ENCODE measurements at places on chromosomes 4 and X.

- no peak for DNase-seq
Observed at GRCh38 chrX:39022106-39022505, 220.8 kb downstream of the MID1IP1 start.

DNA sequence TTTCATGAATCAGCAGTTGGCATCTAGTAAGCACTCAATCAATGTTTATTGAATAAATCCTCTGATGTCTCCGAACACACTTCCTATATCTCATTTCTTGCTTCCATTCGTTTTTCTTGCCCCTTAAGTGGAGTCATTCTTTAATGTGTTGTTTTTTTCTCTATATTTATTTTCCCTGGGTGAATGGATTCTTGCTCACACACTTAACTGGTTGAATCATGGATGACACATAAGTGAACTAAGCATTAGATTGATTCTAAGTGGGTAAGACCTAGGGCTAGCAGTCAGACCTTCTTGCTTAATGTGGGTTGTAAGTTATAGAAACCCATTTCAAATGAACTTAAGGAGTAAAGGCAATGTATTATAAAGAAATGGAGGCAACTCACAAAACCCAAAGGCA lies 111.1 kb downstream of the RTL3 start:
- no peak for DNase-seq

DNA sequence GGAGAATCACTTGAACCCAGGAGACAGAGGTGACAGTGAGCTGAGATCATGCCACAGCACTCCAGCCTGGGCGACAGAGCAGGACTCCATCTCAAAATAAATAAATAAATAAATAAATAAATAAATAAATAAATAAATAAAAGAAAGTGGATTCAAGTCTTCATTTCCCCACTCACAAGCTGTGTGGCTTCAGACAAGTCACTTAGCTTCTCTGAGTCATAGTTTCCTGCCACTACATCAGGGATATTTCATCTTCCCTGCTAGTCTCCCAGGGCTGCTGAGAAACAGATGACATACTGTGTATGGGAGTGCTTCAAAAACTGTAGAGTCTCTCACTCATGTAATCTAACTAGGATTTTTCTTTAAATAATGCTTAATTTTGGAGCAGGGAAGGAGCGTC lies 37.2 kb downstream of the TBC1D9 start:
- DNase-seq = no peak

- no peak for DNase-seq
Observed at GRCh38 chr4:153531000-153531358, 64.8 kb downstream of the TMEM131L start.

DNA sequence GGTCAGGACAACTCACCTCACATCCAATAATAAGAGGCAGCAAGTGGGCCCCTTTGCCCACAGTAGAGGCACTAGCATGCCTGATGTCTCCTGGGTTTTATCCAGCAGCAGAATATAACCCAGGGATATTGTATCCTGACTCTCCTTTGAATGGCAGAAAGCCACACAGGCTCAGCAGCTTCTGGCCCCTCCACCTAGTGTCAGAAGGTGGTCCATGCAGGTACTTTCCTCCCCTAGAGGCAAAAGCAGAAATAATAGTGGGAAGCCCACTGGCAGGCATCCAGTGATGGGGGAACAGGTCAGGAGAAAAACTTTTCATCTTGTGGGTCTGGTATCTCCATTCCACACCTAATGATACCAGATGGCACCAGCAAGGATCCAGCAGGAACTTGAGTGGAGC lies 75.5 kb upstream of the IRS4 start:
- DNase-seq = no peak

- no peak for DNase-seq
Observed at GRCh38 chrX:102652031-102652688, 877 bp downstream of the GPRASP1 start.

GRCh38 chr4:70531981-70532380 lies 13.6 kb downstream of the AMTN start:
- no peak for DNase-seq

- DNase-seq = no peak
Observed at GRCh38 chr4:11801466-11802446, 373.1 kb upstream of the HS3ST1 start.

GRCh38 chrX:70171624-70172023 lies 5.7 kb upstream of the DGAT2L6 start:
- DNase-seq = no peak

DNA sequence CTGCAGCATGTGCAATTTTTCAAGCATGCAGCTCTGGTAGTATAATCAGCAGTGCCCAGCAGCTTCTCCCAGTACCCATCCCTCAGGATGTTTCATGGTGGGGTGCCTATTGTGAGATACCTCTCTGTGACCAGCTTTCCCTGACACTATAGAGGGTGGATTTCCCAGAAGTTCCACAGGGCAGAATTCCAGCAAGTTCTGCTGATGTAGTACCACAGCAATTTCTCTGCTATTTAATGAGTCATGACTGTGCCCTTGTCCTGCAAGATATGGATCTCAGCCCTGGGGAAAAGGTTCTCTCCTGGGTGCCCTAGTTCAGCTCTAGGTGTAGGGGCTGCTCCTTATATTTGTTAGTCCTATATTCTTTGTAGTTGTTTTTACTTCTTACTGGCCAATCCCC lies 174.8 kb downstream of the ENOX2 start:
- DNase-seq = no peak

- DNase-seq = no peak
Observed at GRCh38 chrX:70025464-70025863, 24.3 kb downstream of the AWAT2 start.

GRCh38 chrX:105282077-105282476 lies 61.6 kb upstream of the TEX13A start:
- DNase-seq = no peak

DNA sequence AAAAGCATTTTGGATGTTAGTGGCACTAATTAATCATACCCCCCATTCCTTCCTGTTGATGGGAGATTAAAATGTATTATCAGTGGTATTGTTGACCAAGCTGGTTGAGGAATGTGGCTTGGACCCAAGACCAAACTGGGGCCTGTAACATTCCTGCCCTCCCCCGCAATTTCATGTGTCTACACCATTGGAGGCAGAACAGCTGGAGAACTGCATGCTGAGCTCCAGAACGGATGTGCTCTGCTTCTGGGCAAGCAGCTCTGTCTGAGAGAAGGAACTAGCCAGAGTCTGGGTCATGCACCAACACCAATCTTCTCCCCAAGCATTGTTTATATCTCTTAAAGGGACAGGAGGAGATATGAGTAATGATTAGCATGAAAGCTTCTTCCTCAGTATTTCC lies 185.5 kb downstream of the CEP135 start:
- no peak for DNase-seq

- DNase-seq = no peak
Observed at GRCh38 chrX:118115953-118116712, 477 bp downstream of the KLHL13 start.

- DNase-seq = no peak
Observed at GRCh38 chr4:169988252-169988651, 37.9 kb downstream of the MFAP3L start.

- DNase-seq = no peak
Observed at GRCh38 chr4:167622481-167623240, 388.4 kb upstream of the SPOCK3 start.

GRCh38 chr4:167606551-167606950 lies 372.3 kb upstream of the SPOCK3 start:
- DNase-seq = no peak

- DNase-seq = no peak
Observed at GRCh38 chr4:173415092-173415491, 16.2 kb upstream of the SCRG1 start.

- no peak for DNase-seq
Observed at GRCh38 chrX:627510-627981, 3.0 kb upstream of the SHOX start.

GRCh38 chrX:82961129-82961528 lies 547.0 kb upstream of the POU3F4 start:
- no peak for DNase-seq

- DNase-seq = no peak
Observed at GRCh38 chrX:31550158-31550557, 478.3 kb upstream of the FTHL17 start.

- DNase-seq = no peak
Observed at GRCh38 chr4:72629540-72629939, 60.5 kb upstream of the ADAMTS3 start.

DNA sequence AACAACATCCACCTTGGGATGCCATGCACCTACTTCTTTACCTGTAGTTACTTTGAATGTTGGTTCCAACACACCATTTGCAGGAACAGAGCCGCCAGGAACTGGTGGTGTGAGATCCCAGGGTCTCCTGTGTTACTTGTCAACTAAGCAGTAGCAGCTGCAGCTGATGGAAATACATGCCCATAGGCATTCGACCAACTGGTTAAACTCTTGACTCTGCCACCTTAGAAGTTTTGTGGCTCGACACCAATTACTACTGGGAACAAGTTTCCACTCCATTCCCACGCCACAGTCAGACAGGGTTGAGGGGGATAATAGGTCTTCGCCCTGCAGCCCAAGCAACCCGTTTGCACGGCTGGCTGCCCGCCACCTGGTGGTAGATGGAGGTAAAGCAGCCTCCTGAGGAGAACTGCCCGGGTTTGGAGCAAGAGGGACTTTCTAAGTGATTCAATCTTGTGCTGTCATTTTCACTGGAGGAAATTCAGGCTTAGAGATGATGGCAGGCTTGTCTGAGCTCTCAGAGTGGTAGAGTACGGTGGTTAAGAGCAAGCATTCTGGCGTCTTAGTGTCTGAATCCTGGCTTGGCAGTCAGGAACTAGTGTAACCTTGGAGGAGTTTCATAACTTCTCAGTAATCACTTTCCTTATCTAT lies 119.1 kb upstream of the TRIM2 start:
- peak; percentile 62 for DNase-seq

DNA sequence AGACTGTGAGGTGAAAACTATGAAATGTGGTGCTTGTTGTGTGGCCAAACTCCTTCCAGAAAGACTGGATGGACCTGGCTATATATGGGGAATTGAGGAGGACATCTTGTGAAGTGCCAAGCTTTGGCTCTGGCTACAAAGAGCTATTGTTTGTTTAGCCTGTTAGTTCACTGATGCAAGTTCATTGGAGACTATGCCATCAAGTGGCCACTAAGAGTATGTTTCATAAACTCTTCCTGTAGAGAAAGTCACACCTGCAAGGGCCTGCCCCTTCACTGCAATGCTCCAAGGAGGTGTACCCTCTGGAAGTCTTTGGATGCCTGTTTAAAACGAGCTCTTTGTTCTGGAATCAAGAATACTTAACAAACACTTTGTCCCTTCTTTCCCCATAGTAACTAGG lies 382.0 kb downstream of the GABRG1 start:
- no peak for DNase-seq

- no peak for DNase-seq
Observed at GRCh38 chr4:155789391-155789790, 30.6 kb downstream of the GUCY1B1 start.

- DNase-seq = no peak
Observed at GRCh38 chr4:6710282-6710681, 617 bp upstream of the MRFAP1L1 start.

GRCh38 chrX:15214588-15214987 lies 55.3 kb downstream of the ASB9 start:
- no peak for DNase-seq

DNA sequence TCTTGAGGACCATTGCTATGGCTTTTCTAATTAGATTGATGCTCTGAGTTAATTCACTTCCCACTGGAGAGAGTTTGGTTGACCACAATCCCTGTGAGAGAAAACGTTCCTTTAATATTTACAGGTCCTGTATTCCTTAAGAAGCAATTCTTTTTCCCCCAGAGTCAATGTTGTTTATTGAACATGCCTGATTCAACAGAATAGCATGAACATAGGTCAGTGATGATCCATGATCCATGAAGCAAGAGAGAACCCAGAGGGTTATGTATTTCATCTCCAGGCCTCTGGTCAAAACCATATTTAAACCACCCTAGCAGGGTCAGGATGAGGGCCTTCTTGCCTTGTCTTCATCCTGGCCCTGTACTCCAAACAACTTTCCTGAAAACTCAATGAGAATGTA lies 39.4 kb upstream of the EFHC2 start:
- DNase-seq = no peak

DNA sequence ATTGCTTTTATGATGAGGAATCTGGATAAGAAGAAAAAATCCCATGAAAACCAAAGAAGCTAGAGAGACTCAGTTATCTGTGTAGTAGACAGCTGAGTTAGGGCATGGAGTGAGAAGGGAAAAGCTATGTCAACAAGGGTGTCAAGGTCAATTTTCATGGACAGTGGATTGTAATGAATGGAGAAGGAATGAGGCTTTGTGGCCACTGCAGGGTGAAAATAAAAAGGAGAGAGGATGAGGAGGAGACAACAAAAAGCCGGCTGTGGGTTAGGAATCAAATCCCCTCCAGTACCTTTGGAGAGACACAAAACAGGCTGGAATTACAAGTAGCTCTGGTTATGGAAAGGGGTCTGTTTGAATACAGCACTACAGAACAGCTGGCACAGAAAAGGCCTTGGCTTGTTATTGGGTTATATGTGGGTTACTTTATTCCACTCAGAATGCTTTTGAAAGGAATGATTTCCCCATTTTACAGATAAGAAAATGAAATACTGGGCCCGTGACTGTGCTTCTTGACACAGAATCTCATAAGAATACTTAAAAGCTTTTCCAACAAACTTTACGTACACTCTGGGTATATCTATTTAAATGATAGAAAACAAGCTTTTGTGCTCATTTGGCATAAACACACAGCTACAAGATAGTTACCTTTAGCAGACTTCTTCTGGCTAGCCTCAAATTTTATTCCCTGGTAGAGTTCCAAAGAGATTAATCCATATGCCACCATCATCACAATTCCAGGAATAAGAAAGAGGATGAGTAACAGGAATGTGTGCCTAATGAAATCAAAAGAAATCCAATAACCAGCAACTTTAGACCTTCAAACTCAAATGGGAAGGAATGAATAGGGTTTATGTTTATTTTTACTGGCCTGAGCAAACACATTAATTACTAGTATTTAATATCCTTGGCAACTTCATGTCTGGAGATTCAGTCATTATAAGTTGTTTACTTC lies 7.5 kb downstream of the CCKAR start:
- no peak for DNase-seq

- no peak for DNase-seq
Observed at GRCh38 chr4:162061214-162061613, 102.6 kb downstream of the FSTL5 start.

GRCh38 chrX:21745756-21746155 lies 12.2 kb downstream of the SMPX start:
- no peak for DNase-seq

DNA sequence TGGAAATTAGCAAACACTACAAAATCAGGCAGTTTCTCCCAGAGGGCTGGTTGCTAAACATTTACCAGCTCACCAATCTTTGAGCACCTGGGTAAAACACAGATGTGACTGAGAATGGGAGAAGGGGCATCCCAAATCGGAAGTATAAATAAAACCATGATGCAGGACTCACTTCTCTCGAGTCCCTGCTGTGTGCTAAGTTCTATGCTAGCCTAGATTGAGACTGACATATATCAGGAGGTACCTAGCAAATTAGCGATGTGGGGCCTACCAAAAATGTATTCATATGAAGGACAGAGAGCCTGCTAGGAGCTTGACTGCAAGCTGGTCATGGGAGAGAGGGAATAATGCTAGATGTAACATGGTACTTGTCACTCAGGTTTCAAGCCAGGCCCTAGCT lies 171.9 kb upstream of the PGRMC2 start:
- DNase-seq = no peak

DNA sequence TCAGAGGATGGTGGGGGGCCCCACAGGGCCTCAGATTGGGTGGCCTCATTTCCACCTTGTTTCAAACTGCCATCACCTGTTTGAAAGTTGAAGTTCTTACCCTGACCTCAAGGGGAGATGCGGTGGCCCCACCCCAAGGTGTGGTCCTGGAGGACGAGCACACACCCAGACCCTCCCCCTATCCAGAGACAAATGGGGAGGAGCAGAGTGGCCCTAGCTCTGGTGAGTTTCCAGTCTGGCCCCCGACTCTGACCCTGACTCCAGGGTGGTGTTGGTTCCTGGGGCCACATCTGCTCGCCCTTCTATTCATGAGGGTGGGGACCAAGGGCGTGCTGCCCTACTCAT lies 36.3 kb upstream of the ADRA2C start:
- DNase-seq = no peak

All from breast epithelium (tissue), 4 donors.